Muscle of back (tissue), 13 donors: ENCODE measurements at places on chromosomes 5 and 9. TPM values are rescaled to one million over a fixed set of nuclear protein-coding genes. Genes with fewer than 3 reads are reported as not detected.

DNA sequence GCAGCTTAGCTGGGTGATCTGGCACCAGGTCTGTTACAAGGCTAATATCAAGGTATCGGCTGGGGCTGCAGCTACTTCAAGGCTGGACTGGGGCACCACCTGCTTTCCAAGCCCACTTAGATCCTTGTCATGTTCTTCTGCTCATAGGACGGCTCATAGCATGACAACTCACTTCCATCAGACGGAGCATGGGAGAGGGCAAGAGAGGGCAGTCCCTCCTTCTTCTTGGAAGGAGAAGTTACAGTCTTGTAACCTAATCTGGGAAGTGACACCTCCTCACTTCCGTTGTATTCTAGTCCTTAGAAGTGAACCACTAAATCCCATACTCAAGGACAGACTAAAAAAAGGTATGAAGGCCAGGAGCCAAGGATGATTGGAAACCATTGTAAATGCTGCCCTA lies 258.2 kb downstream of the MAST4 start:
- no peak for DNase-seq

DNA sequence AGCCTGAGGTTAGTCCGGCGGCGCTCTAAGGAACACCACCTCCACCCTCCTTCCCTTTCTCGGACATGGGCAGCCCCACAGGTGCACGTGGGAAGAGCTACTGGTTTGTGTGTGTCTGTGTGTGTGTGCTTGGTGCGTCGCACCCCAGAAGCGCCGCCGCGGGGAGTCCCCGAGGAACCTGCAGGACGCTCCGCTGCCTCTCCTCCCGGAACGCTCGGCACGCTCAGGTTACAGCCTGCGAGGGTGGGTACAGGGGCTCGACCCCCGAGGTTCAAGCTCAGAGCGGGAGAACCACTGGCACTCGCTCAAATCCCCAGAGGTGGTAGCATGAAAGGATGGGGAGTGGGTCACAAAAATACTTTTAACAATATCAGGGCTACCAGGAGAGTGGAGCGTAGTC lies 2.0 kb downstream of the ASTN2 start:
- no peak for DNase-seq

DNA sequence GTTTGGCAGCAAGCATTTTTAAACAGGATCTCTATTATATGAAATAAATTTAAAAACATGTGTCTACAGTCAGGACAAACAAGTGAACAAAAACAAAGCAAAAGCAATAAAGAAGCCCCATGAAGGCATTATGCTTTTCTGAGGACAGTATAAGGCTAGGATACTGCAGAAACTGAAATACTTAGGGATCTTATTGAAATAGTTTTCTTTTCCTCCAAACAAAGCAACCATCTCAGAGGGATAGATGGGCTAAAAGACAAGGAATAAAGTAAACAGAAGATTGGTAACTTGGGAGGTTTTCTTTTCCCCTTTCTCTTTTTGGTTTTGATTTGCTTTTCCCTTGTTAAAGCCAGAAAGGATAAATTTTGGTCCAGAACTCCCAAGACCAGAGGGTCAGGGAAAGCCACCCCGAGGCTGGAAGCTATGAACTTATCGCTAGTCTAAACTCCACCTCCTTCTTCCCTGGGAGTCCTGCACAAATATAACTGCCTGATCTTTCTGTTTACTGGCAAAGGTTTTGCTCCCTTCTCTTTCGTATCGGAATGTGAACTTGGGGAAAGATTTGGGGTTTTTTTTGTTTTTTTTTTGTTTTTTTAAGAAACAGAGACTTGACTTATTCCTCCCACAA lies 164.0 kb downstream of the GHR start:
- peak; percentile 25 for DNase-seq

DNA sequence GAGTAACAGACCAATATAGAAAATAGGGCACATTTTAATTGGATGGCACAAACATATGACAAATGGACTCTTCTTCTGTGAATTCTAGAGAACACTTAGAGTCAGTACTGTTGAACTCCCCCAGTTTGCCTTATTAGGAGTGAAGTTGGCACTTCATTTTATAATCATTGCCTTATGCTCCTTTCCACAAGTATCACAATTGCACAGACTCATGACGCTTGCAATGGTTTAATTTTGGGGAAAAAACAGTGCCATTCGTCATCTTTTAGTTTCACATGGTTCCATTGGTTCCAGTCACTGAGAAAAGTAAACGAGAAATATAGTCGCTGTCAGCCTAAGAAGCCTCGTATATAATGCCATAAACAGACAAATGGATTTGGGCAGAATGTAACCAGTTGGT lies 71.2 kb downstream of the LURAP1L start:
- no peak for DNase-seq

DNA sequence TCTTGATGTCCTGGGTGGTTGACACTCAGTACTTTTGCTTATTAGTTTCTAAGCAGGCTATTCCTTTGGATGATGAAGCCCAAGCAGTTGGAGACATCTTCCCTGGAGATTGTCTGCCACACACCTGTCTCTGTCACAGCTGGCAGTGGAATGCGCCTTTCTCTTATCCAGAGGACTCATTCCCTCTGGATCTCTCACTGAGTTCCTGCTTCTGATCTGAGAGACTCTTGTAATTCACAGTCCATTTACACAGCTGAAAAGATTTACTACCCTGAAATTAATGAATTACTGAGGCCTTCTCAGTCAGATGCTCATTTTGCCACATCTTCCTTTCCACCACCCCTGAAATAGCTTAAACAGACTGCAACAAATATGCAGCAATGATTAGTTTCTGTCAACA lies 15.9 kb downstream of the TAL2 start:
- DNase-seq, result no peak

DNA sequence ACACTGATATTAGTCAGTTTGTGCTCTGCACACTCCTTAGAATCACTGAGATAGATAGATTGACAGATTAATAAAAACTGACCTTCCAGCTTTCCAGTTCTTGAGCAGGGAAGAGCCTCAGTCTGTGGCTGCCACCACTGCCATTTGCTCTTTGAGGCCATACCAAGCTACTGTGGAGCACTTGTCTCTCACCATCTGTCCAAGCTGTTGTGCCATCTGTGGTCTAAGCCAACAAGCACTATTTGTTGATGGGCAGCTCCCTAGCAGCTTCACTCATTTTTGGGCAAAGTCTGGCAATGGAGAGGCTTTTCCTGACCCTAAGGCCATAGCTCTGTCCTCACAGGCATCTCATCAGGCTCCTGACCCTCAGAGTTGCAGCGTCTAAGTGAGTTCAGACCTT lies 30.4 kb downstream of the HTR1A start:
- DNase-seq, result no peak

Gene SLC6A19
- not detected for polyA plus RNA-seq

Gene ARRDC3
- polyA plus RNA-seq, result 84.1 TPM
